AML-193 (cell line): ENCODE measurements at places on chromosomes 2 and 18.

- DNase-seq: no peak
Measured at GRCh38 chr18:34461266-34461665, 236.6 kb upstream of the NOL4 start.

DNA sequence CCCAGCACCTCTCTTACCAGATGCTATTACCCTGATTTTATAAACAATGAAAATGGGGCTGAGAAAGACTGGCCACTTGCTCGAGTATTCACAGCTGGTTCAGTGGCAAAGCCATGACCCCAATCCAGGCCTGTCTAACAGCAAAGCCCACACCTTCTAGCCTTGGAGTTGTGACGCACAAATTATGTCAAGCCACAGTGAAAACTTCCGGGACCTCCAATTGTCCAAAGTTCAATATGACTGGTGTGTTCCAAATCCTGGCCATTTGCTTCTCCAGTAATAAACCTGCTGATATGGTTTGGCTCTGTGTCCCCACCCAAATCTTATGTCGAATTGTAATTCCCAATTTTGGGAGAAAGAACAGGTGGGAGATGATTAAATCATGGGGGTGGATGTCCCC is 64.7 kb upstream of the RIOK3 start:
- DNase-seq: no peak

- DNase-seq: no peak
Measured at GRCh38 chr2:72914206-72914559, 3.1 kb upstream of the EMX1 start.

DNA sequence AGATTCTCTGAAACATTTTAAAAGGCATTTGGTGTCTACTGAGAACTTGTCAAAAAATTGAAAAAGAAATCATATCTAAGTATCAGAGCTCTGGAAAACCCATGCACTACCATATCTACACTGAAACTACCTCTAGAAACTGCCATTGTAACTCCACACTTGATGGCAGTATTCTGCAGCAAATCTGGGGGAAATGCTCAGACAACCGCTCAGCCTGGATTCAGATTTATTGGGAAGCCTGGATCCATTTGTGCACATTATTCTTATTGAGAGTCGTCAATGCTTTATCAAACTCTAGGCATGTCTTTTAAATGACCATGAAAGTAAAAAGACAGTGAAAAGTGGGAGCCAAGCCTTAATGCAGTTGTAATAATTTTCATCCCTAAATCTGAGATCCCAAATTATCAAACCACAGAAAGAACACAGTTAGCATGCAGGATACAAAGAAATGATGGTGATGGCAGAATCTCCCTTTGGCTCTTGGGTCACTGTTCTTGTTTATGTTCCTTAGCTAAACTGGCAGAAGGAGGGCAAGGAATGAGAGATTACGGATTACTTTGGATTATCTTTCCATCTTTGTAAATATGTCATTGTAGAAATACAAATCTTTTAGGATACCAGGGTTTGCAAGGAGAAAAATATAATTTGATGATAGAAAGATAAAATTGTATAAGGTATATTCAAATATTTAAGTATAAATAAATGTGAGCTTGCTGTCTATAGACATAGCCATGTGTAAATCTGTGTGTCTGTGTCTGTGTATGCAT is 512.1 kb upstream of the SYT4 start:
- no peak for DNase-seq

GRCh38 chr2:139099721-139100120 is 319.5 kb upstream of the NXPH2 start:
- DNase-seq: no peak

GRCh38 chr2:85330839-85331636 is 3.2 kb upstream of the TGOLN2 start:
- no peak for DNase-seq
